ENCODE measurements at places on chromosomes 12 and 14.

GRCh38 chr12:105267711-105268110 is 31.7 kb upstream of the APPL2 start:
- DNase-seq: no peak

DNA sequence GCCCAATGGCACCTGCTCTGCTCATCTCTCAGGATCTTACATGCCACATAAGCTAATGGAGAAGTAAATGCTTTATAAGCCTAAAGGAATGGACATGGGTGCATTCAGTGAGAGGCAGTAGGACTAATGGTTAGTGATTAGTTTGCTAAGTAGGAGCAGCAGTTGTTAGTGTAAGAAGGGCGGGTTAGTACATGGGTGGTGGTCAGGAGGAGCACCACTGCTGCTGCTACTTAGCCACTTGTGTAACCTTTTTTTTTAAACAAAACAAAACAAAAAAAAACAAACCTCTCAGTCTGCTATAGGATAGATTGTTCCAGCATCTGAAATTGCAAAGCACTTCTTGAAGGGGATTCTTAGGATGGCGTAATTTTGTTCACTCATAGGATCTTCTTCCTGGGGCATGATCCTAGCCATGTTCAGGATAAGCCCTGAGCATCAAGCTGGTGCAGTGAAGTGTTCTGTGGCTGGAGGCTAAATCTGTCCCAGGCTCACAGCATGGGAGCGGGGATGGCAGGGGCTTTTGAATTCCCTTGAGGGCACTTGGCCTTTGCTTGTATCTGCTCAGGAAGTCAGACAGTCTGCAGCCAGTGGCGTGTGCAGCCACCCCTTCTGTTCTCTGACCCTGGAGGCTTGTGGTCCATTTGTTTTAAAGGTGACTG is 63.6 kb downstream of the CHST11 start:
- no peak for DNase-seq

GRCh38 chr12:15664491-15664890 is 124.7 kb downstream of the EPS8 start:
- DNase-seq: no peak

DNA sequence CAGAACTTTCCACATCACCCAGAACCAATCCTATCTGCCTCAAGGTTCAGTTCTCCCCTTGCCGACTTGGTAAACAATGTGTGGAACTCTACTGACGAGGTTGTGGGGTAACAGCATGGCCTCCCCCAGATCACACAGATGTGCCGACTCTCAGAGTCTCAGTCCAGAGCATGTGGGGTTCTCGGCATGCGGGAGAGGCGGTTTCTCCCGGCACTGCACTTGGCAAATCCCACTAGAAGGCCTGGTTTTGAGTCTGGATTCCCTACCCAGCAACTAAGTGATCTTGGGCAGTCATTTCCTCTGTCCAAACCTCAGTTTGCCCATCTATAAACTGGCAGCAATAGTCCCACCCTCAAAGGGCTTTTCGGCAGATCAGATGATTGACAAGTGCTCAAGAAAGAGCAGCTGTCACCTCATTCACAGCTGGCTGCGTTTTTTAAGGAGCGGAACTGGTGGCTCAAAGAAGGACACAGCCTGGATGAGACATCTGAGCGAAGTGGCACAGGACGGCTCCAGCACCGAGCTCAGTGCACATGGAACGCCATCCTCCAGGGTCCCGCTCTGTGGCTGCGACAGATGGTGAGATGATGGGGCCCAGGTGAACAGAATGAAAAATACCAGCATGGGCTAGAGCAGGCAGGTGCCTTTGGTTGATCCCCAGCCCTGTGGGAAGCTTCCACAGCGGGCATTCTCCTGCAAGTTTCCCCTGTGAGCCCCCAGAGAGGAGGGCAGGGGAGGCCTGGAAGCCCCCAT is 7.3 kb downstream of the TESC start:
- DNase-seq: no peak

DNA sequence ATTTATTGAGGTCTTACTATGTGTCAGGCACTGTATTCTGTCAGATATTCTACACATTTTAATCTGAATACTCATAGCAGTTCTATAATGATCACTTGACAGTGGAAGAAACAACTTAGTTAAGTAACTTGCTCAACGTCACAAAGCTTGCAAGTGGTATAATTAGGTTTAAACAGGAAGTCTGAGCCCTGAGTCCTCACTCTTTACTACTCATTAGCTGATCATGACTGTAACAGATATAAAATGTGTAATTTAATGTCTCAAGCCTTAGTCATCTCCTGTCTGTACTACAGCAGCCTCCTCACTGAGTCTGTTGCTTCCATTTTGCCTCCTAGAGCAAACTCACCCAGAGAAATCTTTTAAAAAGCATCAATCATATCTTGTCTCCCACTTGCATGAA is 38.9 kb downstream of the PPP4R4 start:
- no peak for DNase-seq

DNA sequence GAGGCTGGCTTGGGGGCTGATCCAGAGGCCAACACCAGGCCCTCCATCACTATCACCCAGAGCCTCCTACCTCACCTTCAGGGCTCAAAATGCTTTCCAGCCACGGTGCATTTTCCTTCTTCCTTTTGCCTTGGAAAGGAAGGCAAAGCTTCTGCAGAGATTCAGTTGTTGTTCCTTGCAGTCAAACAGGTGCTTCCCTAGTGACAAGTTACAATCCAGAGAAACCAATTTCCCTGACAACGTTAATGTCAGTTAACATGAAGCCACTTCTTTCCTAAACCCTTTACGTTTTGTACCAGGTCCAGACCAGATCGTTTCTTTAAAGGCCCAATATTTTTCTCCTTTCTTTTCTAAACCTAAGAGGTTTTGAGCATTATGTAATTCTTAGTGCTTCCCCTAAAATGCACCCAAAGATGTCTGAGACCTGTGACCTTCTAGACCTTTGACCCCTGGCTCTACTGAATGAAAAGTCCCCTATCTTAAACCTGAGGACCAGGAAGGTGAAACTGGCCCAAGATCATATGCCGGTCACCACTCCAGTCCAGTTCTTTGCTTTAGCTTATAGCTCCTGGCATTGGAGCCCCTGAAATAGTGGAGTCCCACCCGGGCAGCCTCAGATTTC is 211.5 kb downstream of the SLC41A2 start:
- DNase-seq: no peak

Data from HCT116 (cell line).